ENCODE measurements at places on chromosomes 4 and X.

- H3K27me3 ChIP-seq = no peaks in the 10 kb centered on the region
- H3K4me1 ChIP-seq = no peaks in the 10 kb centered on the region
- no peak for DNase-seq
- H3K36me3 ChIP-seq = no peaks in the 10 kb centered on the region
- no peak overlapping the region for H3K27ac ChIP-seq
- no peak overlapping the region for H3K4me3 ChIP-seq
Measured at GRCh38 chrX:10048707-10049106, 81.5 kb downstream of the CLDN34 start.

GRCh38 chr4:172018358-172018757 lies 205.2 kb downstream of the GALNTL6 start:
- no peak overlapping the region for H3K27ac ChIP-seq
- H3K4me1 ChIP-seq = no peaks in the 10 kb centered on the region
- DNase-seq = no peak
- no peaks in the 10 kb centered on the region for H3K27me3 ChIP-seq
- H3K36me3 ChIP-seq = no peaks in the 10 kb centered on the region
- no peak overlapping the region for H3K4me3 ChIP-seq

GRCh38 chrX:12327836-12328235 lies 189.6 kb downstream of the FRMPD4 start:
- H3K36me3 ChIP-seq = no peaks in the 10 kb centered on the region
- no peaks in the 10 kb centered on the region for H3K4me1 ChIP-seq
- H3K27me3 ChIP-seq = no peaks in the 10 kb centered on the region
- no peak for DNase-seq

GRCh38 chrX:12672367-12673106 lies 118.7 kb upstream of the PRPS2 start:
- H3K27me3 ChIP-seq = no peaks in the 10 kb centered on the region
- no peaks in the 10 kb centered on the region for H3K36me3 ChIP-seq
- H3K27ac ChIP-seq = no peak overlapping the region
- H3K4me3 ChIP-seq = no peak overlapping the region

GRCh38 chr4:59612235-59612634 lies 1587.9 kb upstream of the ADGRL3 start:
- H3K27ac ChIP-seq = no peak overlapping the region
- no peaks in the 10 kb centered on the region for H3K27me3 ChIP-seq
- H3K4me3 ChIP-seq = no peak overlapping the region
- no peak for DNase-seq

DNA sequence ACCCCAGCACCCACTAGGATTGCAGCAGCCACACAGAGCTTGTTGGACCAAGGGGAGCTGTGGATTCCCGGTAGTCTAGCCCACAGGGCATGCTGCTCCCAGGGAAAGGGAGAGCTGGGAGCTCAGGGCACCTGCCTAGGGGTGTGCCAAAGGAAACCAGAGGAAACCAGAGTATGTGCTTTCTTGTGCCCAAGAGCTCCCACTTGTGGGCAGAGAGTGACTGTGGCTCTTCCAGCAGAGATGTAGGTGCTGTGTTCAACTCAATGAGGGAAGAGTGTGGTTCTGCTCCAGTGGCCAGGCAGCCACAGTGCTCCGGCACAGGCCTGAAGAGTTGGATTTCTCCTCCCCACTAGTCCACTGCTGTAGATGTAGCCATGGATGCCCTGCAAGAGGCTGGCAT lies 1050.0 kb upstream of the INTU start:
- H3K4me1 ChIP-seq = no peaks in the 10 kb centered on the region
- H3K36me3 ChIP-seq = no peaks in the 10 kb centered on the region
- H3K4me3 ChIP-seq = no peak overlapping the region

DNA sequence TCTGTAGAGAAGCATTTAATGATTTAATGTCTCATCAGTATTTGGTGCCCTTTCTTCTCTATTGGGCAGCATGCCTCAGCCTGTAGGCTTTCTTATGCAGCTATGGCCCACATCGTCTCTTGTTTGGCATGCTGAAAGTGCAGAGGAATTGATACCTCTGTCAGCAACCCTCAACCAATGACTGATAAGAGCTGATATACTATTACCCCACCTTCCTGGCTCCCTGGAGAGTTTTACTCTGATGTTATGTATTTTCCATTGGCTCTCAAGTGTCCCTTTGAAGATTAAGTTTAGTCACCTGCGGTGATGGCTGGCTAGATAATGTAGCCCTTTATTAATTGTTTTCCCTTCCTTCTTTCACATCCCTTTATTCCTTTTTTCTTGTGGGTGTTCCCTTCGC lies 41.2 kb upstream of the PDHA2 start:
- H3K27ac ChIP-seq = no peak overlapping the region
- no peak for DNase-seq
- no peaks in the 10 kb centered on the region for H3K27me3 ChIP-seq

GRCh38 chr4:146059151-146059550 lies 116.4 kb upstream of the LSM6 start:
- DNase-seq = no peak
- no peaks in the 10 kb centered on the region for H3K4me1 ChIP-seq
- no peaks in the 10 kb centered on the region for H3K27me3 ChIP-seq
- H3K4me3 ChIP-seq = no peak overlapping the region
- no peak overlapping the region for H3K27ac ChIP-seq

DNA sequence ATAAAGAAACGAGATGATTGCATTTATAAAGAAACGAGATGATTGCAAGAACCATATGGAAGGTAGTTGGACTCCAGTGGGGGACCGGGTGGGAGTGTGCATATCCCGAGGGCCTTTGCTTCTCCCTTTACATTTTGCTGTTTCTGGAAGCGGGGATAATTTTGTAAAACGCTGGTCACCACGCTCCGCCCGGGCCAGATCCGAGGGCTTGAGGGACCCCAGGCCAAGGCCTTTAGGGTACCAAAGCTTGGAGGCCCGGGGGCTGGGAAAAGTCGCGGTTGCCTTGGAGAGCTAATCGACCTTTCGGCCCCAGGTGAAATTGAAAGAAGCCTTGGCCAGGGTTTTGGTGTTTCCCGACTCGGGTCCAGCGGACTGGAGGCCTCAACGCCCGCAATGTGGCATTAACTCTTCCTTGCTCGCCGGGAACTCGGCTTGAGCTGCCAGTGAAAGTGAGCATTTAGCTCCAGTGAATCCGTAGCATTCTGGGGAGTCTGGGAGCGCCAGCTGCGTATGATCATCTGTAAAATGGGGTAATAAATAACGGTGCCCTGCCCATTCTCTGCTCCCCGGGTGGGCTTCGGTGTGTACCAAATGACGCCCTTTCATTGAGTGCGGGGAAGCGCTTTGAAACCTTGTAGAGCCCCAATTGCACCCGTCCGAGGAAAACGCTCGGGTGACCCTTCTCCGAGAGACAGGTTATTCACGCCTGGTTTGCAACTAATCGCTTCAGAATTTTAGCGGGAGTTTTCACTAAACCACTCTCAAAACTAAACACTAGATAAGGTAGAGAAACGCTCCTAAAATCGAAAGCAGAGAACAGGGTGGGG lies 4.5 kb downstream of the NKX3-2 start:
- DNase-seq = no peak
- H3K4me1 ChIP-seq = peaks cover 29% of the 10 kb centered on the region
- no peaks in the 10 kb centered on the region for H3K36me3 ChIP-seq
- peaks cover 99% of the 10 kb centered on the region for H3K27me3 ChIP-seq
- H3K27ac ChIP-seq = no peak overlapping the region

DNA sequence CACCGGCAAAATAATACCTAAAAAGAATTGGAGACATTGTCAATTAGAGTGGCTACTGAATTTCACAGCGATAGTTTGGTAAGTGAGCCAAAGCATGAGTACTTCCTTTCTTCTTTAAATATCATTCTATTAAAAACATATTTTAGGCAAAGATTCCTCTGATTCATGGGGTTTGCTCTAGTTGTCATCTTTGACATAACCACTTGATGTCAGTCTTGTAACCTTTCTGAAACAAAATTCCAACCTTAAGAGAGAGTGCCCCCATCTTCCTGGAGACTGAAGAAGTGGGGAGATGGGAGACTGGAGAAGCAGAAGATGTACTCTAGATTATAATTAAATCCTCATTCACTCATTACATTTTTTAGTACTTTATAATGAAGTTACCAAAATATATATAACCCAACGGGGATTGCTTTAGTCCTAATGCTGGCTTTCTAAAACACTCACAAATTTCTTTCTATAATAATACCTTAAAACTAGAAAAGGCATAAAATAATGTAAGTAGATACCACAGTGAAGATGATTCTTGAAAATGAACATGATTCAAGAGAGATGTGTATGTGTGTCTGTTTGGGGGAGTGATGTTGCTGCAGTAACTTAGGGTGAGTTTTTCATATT lies 96.4 kb downstream of the EMCN start:
- no peak for DNase-seq
- H3K4me3 ChIP-seq = no peak overlapping the region
- no peaks in the 10 kb centered on the region for H3K27me3 ChIP-seq
- no peaks in the 10 kb centered on the region for H3K36me3 ChIP-seq

- H3K27me3 ChIP-seq = no peaks in the 10 kb centered on the region
- no peak overlapping the region for H3K27ac ChIP-seq
- H3K4me1 ChIP-seq = no peaks in the 10 kb centered on the region
- no peaks in the 10 kb centered on the region for H3K36me3 ChIP-seq
- H3K4me3 ChIP-seq = no peak overlapping the region
- DNase-seq = no peak
Measured at GRCh38 chrX:8235026-8235425, 64.0 kb upstream of the VCX2 start.

DNA sequence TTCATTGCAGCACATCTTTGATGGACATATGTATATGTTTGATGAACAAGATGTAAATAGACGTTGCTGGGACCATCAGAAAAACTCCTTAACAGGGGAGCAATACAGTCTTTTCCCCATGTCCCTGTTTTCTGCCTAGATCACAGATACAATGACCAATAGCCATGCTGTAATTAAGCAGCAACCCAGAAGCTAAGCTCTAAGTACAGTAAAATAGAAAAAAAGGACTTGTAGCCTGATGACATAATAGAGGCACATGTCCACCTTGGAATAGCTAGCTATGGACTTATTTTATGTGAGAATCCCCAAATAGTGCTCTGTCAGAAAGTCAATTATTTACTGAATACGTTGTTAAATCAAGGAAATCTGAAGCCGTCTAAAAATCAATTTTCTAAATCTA lies 14.9 kb downstream of the FAM13A start:
- no peak overlapping the region for H3K27ac ChIP-seq
- no peaks in the 10 kb centered on the region for H3K36me3 ChIP-seq
- no peak for DNase-seq
- H3K4me3 ChIP-seq = no peak overlapping the region
- no peaks in the 10 kb centered on the region for H3K27me3 ChIP-seq
- H3K4me1 ChIP-seq = no peaks in the 10 kb centered on the region

GRCh38 chr4:173917255-173917960 lies 366.1 kb downstream of the FBXO8 start:
- no peaks in the 10 kb centered on the region for H3K27me3 ChIP-seq
- no peaks in the 10 kb centered on the region for H3K36me3 ChIP-seq
- no peak overlapping the region for H3K4me3 ChIP-seq

- no peaks in the 10 kb centered on the region for H3K4me1 ChIP-seq
- DNase-seq = no peak
- H3K4me3 ChIP-seq = no peak overlapping the region
Measured at GRCh38 chrX:151714362-151714761, 1.5 kb upstream of the FATE1 start.

DNA sequence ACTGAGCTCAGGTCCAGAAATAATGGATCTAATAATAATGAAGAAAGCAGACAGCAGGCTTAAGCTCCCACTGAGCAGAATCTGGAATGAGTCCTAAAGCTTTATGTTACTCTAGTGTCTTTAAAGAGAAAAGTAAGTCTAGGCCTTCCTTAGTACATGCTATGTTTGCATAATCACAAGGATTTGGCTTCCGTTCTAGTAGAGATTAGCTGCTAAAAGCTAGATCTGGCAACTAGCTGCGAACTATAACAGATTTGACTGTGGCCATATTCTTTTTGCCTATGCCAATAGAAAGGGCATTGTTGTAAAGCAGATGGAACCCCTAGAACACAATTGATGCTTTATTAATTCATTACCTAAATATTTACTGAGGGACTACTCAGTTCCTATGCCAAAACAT lies 19.0 kb downstream of the COX7B2 start:
- H3K27ac ChIP-seq = no peak overlapping the region
- DNase-seq = no peak
- H3K27me3 ChIP-seq = no peaks in the 10 kb centered on the region
- no peaks in the 10 kb centered on the region for H3K36me3 ChIP-seq
- H3K4me3 ChIP-seq = no peak overlapping the region
- H3K4me1 ChIP-seq = no peaks in the 10 kb centered on the region

- H3K27me3 ChIP-seq = peaks cover 9% of the 10 kb centered on the region
- no peak overlapping the region for H3K27ac ChIP-seq
- DNase-seq = no peak
- H3K4me3 ChIP-seq = no peak overlapping the region
- no peaks in the 10 kb centered on the region for H3K4me1 ChIP-seq
Measured at GRCh38 chr4:155672342-155672741, 5.7 kb downstream of the GUCY1A1 start.

GRCh38 chrX:9789555-9789954 lies 3.3 kb downstream of the SHROOM2 start:
- no peak overlapping the region for H3K27ac ChIP-seq
- H3K4me3 ChIP-seq = no peak overlapping the region
- no peaks in the 10 kb centered on the region for H3K4me1 ChIP-seq
- no peak for DNase-seq
- no peaks in the 10 kb centered on the region for H3K27me3 ChIP-seq
- H3K36me3 ChIP-seq = no peaks in the 10 kb centered on the region

GRCh38 chr4:182642831-182643230 lies 274.4 kb downstream of the DCTD start:
- H3K27me3 ChIP-seq = no peaks in the 10 kb centered on the region
- no peaks in the 10 kb centered on the region for H3K4me1 ChIP-seq
- no peak overlapping the region for H3K27ac ChIP-seq
- no peak overlapping the region for H3K4me3 ChIP-seq

GRCh38 chrX:112233164-112233563 lies 150.6 kb upstream of the TRPC5 start:
- no peaks in the 10 kb centered on the region for H3K4me1 ChIP-seq
- no peak for DNase-seq
- H3K4me3 ChIP-seq = no peak overlapping the region

DNA sequence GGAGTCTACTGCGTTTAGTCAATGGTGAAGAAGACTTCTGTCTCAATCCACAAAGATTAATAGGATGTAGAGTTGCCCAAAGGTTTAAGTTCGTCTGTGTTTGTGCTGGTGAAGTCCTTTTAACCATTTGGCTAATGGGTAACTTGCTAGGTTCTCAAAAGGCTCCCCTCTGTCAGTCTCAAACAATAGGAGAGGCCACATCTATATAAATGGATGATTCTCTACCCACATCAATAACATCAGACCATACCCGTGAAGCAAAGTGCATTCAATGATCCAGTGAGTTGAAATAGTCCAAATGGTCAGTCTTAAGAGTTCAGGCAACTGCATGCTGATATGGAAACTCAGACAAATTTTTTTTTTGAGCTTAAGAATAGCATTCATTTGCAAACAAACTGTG lies 28.1 kb downstream of the RS1 start:
- H3K27me3 ChIP-seq = no peaks in the 10 kb centered on the region
- no peaks in the 10 kb centered on the region for H3K4me1 ChIP-seq
- no peak overlapping the region for H3K4me3 ChIP-seq
- DNase-seq = no peak
- no peaks in the 10 kb centered on the region for H3K36me3 ChIP-seq
- no peak overlapping the region for H3K27ac ChIP-seq

GRCh38 chr4:187544461-187545053 lies 451.0 kb upstream of the ZFP42 start:
- no peaks in the 10 kb centered on the region for H3K36me3 ChIP-seq
- no peaks in the 10 kb centered on the region for H3K4me1 ChIP-seq
- no peaks in the 10 kb centered on the region for H3K27me3 ChIP-seq
- no peak for DNase-seq
- no peak overlapping the region for H3K4me3 ChIP-seq

- H3K4me3 ChIP-seq = no peak overlapping the region
- no peak for DNase-seq
- no peaks in the 10 kb centered on the region for H3K36me3 ChIP-seq
- no peak overlapping the region for H3K27ac ChIP-seq
- H3K4me1 ChIP-seq = no peaks in the 10 kb centered on the region
- H3K27me3 ChIP-seq = no peaks in the 10 kb centered on the region
Measured at GRCh38 chr4:57719456-57719855, 609.3 kb upstream of the IGFBP7 start.
